ENCODE measurements at places on chromosomes 1 and 21.

DNA sequence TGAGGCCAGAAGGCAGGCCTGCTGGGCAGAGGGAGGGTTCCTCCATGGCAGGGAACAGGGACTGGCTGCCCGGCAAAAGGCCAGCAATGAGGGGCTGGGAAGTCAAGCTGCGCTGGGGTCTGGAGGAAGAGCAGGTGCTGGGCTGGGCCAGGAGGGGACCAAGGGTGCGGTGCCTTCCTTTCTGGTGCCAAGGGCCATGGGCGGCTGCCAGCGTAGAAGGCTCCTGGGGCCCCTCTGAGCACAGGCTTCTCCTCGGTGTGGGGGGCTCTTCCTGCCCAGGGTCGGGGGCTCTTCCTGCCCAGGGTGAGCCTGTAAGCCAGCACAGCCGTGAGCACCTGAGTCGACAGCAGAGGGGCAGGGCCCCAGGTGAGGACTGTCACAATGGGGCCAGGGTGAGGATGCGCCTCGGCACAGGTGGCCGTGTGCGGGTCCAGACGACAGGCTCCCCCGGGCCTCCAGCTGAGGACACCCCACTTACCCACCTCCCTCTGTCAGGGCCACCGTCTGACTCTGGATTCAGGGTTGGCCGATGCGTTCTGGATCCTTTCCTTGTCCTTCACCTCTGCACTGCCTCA, 10.7 kb upstream of the DNMT3L start:
- no peak for DNase-seq

DNA sequence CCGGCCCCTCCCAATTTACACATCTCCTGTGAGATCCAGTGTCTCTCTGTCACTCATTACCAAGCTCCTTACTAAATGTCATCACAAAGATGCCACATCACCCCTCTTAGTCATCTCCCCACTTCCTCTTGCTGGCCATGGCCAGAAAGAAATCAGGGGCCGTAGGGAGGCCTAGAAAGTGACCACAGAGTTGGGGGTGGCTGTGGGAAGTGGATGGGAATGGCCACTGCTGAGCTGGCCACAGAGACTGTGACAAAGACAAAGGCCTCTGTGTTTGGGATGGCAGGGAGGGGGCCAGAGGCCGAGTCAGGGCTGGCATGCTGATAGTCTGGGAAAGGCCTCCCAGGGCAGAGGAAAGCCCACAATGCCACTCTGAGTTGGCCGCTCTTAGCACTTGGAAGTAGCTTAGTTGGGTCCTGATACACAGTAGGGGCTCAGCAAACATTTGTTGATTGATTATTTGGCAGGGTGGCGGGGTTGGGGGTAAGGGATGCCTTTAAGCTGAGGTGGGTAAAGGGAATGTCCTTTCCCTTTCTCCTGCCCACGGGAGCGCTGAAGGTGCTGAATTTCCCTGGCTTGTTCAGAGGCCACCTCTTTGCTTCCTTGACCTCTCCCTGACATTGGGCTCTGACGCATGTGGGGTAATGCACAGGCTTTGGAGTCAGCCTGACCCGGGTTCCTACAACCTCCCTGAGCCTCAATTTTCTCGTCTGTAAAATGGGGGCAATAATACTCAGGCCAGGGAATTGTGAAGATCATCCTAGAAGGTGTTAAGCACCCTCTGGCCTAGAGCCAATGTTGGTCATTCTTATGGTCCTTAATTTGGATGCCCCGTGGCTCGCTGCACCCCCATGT, 13.2 kb downstream of the NAV1 start:
- peak; percentile 79 for DNase-seq

DNA sequence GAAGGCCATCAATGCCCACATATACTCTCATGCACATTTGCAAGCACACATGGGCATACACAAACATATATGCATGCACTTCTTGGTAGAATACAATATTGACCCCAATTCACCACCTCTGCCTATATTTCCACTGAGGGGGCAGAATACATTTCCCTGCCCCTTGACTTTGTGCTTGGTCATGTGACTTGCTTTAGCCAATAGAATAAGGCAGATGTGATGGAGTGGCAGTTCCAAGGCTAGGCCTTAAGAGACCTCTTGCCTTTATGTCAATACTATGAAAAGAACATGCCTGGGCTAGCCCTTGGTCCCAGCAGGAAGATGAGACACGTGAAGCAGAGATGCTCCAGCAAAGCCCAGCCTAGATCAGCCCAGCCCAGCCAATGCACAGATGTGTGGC, 66.0 kb upstream of the GRIK3 start:
- DNase-seq = no peak

GRCh38 chr1:81499487-81499886, 301.2 kb upstream of the ADGRL2 start:
- DNase-seq = no peak

DNA sequence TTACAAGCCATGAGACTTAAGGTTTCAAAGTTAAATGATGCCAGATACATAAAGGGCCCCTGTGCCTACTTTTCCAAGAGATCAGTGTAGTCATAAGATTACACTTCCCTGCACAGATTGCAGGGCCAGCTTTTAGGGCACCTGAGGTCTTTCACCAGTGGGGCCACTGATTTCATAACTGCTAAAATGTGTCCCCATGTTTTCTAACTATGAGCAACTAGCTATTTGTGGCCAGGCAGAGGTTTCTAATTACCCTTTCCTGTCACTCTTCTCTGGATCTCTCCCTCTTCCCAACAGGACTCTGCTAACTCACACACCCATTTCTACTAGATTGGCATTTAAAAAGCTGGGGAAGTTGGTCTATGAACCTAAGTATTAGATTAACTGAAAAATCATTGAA, 207.1 kb upstream of the SGIP1 start:
- DNase-seq = no peak

DNA sequence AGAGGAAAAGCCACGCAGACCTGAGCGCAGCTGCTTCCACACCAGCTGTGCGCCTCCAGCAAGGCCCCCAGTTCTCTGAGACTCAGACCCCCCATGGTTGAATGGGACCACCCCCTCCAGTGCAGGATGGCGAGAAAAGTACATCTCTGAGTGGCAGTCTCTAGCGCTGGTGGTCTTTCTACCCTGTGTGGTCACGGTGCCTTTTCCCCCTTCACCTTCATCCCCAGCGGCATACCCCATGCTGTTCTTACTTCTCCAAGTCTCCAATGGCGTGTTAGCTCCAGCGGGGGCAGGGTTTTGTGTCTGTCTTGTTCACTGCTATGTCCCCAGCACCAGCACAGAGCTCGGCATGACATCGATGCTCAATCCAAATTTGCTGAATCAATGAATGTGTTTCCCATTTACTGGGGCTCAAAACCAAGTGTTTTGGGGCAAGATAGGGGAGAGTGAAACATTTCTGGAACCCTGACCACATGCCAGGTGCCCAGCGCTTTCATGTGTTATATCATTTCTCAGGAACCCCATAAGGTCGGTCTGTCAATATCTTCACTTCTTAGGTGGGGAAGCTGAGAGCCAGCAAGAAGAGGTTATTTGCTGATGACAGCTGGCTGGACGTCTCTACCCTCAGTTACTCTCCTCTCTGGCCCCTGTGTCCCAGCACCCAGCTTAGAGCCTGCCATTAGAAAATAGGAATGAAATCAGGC, 959 bp upstream of the SDC3 start:
- DNase-seq = no peak

DNA sequence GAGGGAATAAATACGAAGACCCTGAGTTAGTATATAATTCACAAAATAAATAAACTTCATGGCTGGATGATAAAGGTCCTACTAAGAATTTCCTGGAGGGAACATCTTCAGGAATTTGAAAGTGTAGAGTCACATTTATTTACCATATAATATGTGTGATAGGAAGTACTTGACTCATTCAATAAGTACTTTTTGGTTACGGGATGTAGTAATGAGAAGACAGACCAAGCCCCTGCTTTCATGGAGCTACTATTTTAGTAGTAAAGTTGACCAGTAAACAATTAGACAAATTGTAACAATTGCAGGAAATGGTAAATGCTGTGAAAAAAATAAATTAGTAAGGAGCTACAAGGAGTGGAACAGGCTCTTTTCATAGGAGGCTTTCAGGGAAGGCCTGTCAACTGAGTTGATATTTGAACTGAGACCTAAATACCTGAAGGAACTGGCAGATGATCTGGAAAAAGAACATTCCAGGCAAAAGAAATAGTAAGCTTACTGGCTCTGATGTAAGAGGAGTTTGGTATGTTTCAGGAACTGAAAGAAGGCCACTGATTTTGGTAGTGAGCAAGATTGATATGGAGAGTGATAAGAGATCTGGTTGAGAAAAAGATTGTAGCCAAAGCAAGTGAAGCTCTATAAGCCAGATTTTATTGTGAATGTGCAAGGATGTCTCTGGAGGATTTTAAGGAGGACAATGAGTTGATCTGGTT, 36.2 kb downstream of the CAMSAP2 start:
- DNase-seq = peak; percentile 51

- no peak for DNase-seq
These were observed 53.5 kb downstream of the SLC37A1 start for GRCh38 chr21:42567214-42567555.

- no peak for DNase-seq
These were observed 2.1 kb upstream of the RAP1GAP start for GRCh38 chr1:21670956-21671902.

- no peak for DNase-seq
These were observed 734 bp downstream of the CDK18 start for GRCh38 chr1:205505076-205505729.

DNA sequence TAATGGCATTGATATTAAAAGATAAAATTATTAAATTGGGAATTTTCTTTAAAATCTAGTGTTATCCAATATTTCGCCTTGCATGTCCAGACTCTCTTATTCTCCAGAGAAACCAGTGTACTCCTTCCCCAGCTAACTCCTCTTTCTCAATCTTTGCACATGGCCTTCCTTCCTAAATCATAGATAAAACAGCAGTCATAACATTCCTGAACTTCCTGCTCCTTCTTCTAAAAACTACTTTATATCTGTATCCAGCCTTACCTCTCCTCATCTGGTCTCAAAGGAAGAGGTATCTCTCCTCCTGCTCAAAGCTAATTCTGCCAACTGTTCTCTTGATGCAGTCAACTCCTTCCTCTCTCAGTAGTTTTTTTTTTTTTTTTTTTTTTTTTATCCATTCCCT, 39.5 kb upstream of the NEK7 start:
- DNase-seq = peak; percentile 46

DNA sequence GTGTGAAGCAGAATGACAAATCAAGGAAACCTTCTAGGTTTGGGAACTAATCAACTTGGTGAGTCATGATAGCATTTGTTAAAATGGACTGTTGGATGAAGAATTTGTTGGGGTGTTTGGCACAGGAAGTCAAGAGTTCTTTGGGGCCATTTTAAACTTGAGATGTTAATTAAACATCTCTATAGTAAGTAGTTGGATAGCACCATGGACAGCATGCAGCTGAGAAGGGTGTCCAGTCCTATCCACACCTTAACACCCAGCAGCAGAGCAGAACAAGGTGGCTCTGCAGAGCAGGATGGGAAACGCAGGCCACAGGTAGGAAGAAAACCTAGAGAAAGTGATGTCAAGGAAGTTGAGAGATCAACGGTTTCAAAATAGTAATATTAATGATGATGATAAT, 52.5 kb downstream of the TNR start:
- no peak for DNase-seq

DNA sequence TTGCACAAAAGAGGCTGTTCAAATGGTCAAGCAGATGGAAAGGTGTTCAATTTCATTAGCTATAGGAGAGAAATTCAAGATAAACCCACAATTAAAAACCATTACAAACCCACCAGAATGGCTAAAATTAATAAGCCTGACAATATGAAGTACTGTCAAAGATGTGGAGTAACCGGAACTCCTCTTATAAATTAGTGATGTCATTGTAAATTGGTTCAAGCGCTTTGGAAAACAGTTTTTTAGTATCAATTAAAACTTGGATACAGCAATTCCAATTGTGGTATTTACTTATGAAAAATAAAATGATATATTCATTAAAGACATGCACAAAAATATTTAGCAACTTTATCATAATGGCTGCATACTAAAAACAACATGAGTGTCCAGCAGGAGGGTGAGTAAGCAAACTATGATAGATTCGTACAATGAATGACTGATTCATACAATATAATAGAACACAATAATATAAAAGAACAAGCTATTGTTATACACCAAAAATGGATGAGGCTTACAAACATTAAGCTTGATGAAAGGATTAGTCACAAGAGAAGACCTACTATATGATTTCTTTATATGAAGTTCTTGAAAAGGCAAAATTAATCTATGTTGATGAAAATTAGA, 38.4 kb upstream of the FGGY start:
- DNase-seq = no peak

DNA sequence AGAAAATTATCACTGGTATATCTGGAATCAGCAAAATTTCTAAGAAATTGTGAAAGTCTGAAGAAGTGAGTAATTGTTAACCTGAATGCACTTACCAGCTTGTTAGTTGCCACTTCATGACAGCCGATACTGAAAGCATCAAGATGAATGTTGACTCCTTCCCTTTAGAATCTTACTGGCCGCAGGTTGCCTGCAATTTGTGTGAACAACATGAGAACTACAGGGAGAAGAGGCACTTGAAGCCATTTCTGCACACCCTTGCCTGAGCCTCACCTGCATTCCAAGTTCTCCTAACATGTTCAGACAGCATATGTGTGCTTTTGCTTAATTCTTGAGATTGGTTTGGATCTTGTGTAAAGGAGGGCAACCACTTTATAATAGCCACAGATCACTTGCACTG, 59.2 kb upstream of the SSX2IP start:
- no peak for DNase-seq

- DNase-seq = peak; percentile 93
These were observed at the start of gene S100A11 for GRCh38 chr1:152036267-152037216. Gene S100A11 (minus strand): TSS chr1:152037004. CDS start chr1:152036915, 89 bp downstream.

DNA sequence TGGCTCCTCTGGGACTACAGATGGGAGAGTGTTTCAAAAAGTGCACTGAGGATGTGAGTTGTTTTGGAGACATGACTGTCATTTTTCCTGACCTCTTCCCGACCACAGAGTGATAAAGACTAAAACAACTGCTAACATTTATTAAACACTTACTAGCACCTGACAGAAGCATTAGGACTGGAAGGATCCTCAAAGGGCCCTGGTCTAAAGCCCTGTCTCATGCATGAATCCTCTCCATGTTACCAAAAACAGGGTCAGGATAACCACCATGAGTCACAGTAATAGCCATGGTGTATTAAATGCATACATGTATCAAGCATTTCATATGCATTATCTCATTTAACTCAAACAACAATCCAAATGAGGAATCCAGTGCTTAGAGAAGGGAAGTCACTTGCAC, 11.5 kb downstream of the CYB5RL start:
- DNase-seq = peak; percentile 10

DNA sequence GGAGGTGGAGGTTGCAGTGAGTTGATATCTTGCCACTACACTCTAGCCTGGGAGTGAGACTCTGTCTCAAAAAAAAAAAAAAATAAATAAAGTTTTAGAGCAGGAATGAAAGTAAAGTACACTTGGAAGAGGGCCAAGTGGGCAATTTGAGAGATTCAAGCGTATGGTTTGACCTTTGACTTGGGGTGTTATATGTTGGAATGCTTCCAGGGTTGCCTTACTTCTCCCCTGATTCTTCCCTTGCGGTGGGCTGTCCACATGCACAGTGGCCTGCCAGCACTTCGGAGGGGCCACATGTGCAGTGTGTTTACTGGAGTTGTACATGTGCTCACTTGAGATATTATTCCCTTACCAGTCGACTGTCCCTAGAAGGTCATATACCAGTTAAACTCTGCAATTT, 295.5 kb upstream of the PROX1 start:
- no peak for DNase-seq

Data from iris pigment epithelial cell (primary cell).